ENCODE measurements at places on chromosomes 6 and 20.
A peak's percentile ranks its signal among the peaks of the same experiment; 100 is the strongest.

GRCh38 chr6:166952567-166953486, 3.5 kb downstream of the RNASET2 start:
- no peak for DNase-seq

- DNase-seq, result no peak
Measured at GRCh38 chr6:20236344-20236743, 24.1 kb upstream of the MBOAT1 start.

DNA sequence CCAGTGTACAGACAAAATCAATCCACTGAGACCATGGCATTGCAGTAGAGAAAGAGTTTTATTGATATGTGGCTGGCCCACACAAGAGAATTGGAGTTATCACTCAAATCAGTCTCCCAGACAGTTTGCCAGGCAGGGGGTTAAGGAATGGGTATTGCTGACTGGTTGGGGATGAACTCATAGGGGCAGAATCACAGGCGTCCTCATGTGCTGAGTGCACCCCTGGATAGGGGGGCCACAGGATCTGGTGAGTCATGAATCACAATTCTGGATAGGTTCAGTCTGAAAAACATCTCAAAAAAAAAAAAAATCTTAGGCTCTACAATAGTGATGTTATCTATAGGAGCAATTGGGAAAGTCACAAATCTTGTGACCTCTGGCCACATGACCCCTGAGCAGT, 29.5 kb upstream of the ILRUN start:
- DNase-seq, result no peak

DNA sequence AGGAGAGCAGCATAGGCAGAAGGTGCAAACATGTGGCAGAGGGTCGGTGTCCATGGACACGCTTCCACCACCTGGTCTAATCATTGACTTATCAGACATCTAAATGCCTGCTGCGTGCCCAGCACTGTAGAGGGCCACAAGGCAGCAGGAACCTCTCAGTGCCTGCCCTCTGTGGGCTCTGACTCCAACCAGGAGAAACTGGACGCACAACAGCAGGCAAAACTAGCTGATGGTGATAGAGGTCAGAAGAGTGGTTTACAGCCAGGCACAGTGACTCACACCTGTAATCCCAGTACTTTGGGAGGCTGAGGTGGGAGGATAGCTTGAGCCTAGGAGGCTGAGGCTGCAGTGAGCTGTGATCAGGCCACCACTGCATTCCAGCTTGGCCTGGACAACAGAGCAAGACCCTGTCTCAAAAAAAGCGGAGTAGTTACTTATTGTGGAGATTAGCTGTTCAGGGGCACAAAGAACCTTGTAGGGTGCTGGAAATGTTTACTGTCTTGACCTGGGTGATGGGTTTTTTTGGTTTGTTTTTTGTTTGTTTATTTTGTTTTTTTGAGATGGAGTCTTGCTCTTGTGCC, 46.5 kb downstream of the PPARD start:
- no peak for DNase-seq

DNA sequence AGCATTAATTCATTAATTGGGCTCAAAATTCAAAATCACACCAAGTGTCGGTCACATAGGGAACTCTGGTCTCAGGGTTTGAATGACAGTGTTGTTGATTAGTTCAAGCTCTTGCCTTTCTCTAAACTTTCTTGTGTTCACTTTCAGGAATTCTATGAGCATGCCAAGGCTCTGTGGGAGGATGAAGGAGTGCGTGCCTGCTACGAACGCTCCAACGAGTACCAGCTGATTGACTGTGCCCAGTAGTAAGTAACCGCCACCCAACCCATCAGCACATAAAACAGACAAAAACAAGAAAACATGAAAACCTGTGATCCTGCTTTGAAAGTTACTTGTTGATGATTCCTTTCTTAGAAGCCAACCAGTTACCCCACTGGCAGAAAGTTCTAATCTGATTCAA, 52.7 kb downstream of the GNAS start:
- no peak for DNase-seq

GRCh38 chr6:123901436-123901835, 97.8 kb downstream of the NKAIN2 start:
- DNase-seq, result peak; percentile 1

GRCh38 chr20:51828762-51829161, 26.4 kb upstream of the SALL4 start:
- DNase-seq, result no peak

DNA sequence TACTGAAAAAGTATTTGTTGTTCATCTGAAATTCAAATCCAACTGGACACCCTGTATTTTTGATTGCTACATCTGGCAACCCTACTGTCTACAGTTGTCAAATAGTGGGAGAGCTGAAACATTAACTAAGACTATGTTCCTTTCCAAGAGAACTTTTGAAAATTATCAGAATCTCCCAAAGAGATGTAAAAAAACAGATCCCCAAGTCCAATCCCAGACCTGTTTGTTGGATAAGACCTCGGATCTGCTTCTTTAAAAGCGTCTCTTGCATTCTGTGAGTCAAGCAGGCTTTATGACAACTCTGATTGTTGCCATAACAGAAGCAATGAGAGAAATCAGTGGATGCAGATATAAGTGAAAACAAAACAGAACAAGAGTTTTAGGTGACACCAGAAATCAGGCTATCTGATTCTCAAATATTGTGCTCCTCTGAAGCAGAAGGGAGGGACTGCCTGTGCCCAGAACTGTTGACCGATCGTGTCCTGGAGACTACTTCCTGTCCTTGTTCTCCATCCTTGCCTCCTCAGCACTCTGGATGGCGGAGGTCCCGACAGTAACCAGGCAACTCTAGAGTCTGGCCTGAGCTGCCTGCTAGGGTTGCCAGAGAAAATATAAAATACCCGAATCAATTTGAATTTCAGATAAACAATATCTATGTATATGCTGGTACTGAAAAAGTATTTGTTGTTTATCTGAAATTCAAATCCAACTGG, 853.8 kb downstream of the MAFB start:
- no peak for DNase-seq

GRCh38 chr6:162190981-162191380, 536.6 kb downstream of the PRKN start:
- no peak for DNase-seq

- peak; percentile 13 for DNase-seq
Measured at GRCh38 chr6:85273870-85274269, 176.0 kb upstream of the NT5E start.

DNA sequence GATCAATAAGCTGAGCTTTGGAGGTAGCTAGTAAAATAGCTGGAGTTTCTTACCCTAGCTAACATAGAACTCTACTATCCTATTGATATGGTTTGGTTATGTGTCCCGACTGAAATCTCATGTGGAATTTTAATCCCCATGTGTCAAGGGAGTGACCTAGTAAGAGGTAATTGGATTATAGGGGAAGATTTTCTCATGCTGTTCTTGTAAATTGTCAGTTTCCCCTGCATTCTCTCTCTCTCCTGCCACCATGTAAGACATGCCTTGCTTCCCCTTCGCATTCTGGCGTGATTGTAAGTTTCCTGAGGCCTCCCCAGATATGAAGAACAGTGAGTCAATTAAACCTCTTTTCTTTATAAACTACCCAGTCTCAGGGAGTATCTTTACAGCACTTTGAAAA, 24.6 kb upstream of the SYNE1 start:
- no peak for DNase-seq

GRCh38 chr20:8647961-8648441, 420.9 kb upstream of the PLCB4 start:
- no peak for DNase-seq

DNA sequence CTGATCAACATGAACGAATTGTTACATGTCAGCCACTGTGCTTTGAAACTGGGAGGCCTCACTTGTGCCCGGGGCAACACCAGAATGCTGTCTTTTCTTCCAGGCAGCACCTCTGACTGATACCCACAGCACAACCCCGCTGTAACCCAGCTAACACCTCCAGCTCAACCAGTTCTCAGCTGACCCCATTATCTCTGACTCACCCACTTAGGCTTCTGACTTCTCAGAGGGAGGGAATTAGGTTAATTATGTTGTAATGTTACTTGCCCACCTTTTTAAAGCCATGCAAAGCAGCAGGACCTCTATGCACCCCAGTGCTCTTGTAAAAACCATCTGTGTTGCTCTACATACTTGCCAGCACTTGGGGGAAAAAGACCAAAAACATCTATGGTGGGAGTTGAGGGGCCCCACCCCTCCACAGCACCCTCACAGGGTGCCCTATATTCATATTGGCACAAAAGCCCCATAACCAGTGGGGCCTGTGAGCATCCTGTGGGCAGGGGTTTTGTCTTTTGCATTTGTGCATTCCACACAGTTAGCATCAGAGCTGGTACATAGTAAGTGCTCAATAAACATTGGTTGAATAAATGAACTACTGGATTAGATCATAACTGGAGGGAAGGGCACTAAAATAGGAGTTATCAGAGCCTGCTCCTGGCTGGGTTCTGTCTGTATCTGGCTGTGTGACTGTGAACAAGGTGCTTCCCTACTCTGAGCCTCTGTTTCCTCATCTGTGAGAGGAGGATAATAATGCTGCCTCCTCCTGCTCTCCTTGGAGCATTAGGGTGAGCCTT, 22.3 kb downstream of the BNIP5 start:
- DNase-seq, result no peak

- no peak for DNase-seq
Measured at GRCh38 chr6:13579911-13580310, 5.5 kb downstream of the SIRT5 start.

All from fibroblast of upper back skin (primary cell).